ENCODE measurements at places on chromosomes 2 and 18.
A peak's percentile ranks its signal among the peaks of the same experiment; 100 is the strongest.

DNA sequence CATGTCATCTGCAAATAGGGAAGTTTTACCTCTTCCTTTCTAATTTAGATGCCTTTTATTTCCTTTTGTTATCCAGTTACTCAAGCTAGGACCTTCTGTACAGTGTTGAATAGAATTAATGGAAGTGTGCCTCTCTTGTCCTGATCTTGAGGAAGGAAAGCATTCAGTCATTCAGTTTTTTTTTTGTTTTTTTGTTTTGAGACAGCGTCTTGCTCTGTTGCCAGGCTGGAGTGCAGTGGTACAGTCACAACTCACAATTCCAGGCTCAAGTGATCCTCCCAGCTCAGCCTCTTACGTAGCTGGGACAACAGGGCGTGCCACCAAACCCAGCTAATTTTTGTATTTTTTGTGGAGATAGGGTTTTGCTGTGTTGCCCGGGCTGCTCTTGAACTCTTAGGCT is 203.9 kb upstream of the ALPP start:
- peak overlapping the region; percentile 18 for H3K27ac ChIP-seq
- H3K36me3 ChIP-seq = no peaks in the 10 kb centered on the region
- H3K27me3 ChIP-seq = no peaks in the 10 kb centered on the region
- peaks cover 6% of the 10 kb centered on the region for H3K4me1 ChIP-seq

- DNase-seq = no peak
- peaks cover 6% of the 10 kb centered on the region for H3K27me3 ChIP-seq
- H3K27ac ChIP-seq = no peak overlapping the region
- H3K36me3 ChIP-seq = no peaks in the 10 kb centered on the region
- H3K4me3 ChIP-seq = no peak overlapping the region
Measured at GRCh38 chr2:26975656-26976055, 5.2 kb downstream of the MAPRE3 start.

DNA sequence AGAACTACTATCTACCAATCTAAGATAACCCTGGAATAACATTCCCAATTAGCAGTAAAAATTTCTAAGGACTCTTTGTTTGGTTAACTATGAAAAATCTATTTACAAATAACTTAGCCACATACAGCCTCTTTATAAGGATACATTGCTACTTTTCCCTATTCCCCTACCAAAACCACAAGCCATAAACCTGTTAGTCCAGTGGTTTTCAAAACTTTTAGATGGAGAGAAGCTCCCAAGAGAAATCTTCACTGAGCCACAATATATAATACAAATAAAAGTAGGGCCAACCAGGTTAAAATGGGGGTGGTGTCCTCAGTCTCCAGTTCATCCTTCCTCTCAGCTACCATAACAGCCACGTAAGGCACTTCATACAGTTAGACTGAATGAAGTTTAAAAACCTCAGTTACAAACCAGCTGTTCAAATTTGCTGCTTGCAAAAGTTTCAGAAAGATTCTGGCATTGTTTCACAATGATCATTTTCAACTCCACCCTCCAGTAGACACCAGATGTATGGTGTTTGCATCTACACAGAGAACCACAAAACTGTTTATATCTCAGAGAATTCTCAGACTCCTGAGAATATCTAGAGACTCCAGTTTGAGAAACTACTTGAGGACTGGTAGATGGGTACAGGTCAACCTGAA is 26.0 kb downstream of the SOS1 start:
- H3K4me1 ChIP-seq = no peaks in the 10 kb centered on the region
- H3K4me3 ChIP-seq = no peak overlapping the region
- DNase-seq = no peak
- H3K27ac ChIP-seq = no peak overlapping the region

GRCh38 chr2:25655316-25655715 is 18.1 kb downstream of the DTNB start:
- H3K4me1 ChIP-seq = peaks cover 20% of the 10 kb centered on the region
- DNase-seq = no peak
- no peak overlapping the region for H3K27ac ChIP-seq
- H3K36me3 ChIP-seq = no peaks in the 10 kb centered on the region
- no peaks in the 10 kb centered on the region for H3K27me3 ChIP-seq

DNA sequence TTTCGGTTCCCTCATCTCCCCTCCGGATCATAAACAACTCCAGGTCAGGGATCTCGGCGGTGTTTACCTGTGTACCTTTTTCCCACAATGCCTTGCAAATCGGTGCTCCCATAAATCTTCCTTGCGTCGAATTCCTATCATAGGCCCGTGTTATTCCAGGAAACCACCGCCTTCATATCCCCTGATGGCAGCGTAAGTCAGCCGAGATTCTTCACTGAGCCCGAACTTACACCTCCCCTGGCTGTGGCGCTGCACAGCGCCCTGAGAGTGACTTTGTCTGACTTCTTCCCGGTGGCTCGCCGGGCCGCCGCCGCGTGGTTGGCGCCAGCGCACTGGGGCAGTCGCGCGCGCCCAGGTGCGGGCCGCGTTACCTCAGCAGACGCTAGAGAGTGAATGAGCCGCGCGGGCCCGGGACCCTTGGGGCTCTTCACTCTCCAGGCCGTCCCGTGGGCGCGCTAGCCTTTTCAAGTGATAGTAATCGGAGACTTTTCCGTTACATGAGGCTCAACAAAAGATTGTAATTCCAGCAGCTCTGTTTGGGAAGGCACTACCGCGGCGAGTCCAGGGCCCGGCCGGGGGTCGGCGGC is 101.6 kb downstream of the SPTBN1 start:
- H3K27ac ChIP-seq = peak overlapping the region; percentile 99
- no peaks in the 10 kb centered on the region for H3K36me3 ChIP-seq
- no peaks in the 10 kb centered on the region for H3K27me3 ChIP-seq
- peak overlapping the region; percentile 50 for H3K4me3 ChIP-seq
- DNase-seq = peak; percentile 73
- peaks cover 42% of the 10 kb centered on the region for H3K4me1 ChIP-seq

DNA sequence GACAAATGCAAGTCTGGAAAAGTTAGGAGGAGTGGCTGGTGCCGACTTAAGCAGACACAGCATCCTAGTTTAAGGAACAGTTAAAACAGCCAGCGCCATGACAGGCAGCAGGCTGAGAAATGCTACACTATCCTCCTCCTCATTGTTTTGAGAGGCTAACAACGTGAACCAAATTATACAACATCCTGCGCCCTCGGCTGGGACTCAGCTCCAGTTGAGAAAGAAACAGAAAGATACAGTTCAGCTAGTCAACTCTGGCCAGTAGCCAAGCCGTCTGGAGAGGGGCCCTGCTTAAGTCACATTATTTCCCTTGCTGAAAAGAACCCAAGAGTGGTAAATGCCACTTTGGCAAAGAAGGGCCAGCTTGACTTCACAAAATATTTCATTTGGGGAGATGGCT is 90.2 kb downstream of the BCL11A start:
- no peaks in the 10 kb centered on the region for H3K27me3 ChIP-seq
- no peak for DNase-seq
- H3K36me3 ChIP-seq = no peaks in the 10 kb centered on the region
- no peak overlapping the region for H3K27ac ChIP-seq
- no peaks in the 10 kb centered on the region for H3K4me1 ChIP-seq
- no peak overlapping the region for H3K4me3 ChIP-seq

DNA sequence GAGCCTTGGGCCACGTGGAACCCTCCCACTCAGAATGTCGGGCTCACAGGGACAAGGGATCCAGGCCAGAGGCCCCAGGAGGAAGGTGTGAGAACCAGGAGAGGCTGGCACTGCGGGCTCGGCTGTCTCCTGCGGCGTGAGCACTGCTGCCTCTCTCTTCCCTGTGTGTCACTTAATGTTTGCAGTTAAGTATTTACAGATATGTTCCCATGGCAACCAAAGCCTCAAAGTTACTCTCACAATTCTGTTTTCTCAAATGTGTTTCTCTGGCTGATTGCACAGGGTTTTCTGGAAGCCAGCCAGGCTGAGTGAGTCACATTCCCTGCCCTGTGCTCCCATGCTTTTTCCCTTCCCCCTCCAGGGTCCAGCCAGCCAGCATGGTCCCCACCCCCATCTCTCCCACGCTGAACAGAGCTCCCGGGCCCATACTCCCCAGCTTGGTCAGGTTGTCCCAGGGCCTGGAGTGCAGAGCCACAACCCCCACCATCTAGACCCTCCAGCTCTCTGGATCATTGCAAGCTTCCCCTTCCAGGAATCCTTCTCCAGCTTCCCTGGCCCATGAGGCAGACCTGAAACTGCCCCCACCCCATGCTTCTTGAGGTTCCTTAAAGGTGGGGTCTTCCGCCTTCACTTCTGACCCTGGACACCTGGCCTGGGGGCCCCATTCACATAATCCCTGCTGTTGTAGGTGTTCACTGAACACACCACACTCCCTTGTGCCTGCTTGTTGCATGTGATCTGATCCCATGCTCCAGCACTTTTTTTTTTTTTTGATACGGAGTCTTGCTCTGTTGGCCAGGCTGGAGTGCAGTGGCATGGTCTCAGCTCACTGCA is 265.9 kb downstream of the CELF4 start:
- H3K36me3 ChIP-seq = no peaks in the 10 kb centered on the region
- no peak overlapping the region for H3K27ac ChIP-seq
- H3K4me3 ChIP-seq = no peak overlapping the region
- H3K4me1 ChIP-seq = no peaks in the 10 kb centered on the region
- no peaks in the 10 kb centered on the region for H3K27me3 ChIP-seq

GRCh38 chr2:116879650-116880160 is 934.8 kb upstream of the DDX18 start:
- H3K4me1 ChIP-seq = no peaks in the 10 kb centered on the region
- H3K27me3 ChIP-seq = no peaks in the 10 kb centered on the region
- no peak overlapping the region for H3K4me3 ChIP-seq

GRCh38 chr2:72035518-72036172 is 112.0 kb downstream of the CYP26B1 start:
- H3K36me3 ChIP-seq = no peaks in the 10 kb centered on the region
- H3K4me1 ChIP-seq = no peaks in the 10 kb centered on the region
- no peak overlapping the region for H3K4me3 ChIP-seq
- peak; percentile 3 for DNase-seq
- no peaks in the 10 kb centered on the region for H3K27me3 ChIP-seq

- no peaks in the 10 kb centered on the region for H3K4me1 ChIP-seq
- no peaks in the 10 kb centered on the region for H3K36me3 ChIP-seq
- peaks cover 2% of the 10 kb centered on the region for H3K27me3 ChIP-seq
- DNase-seq = no peak
- H3K27ac ChIP-seq = no peak overlapping the region
Measured at GRCh38 chr2:35931626-35932025, 424.0 kb upstream of the CRIM1 start.

- no peak overlapping the region for H3K4me3 ChIP-seq
- H3K36me3 ChIP-seq = no peaks in the 10 kb centered on the region
- H3K27me3 ChIP-seq = no peaks in the 10 kb centered on the region
- no peak for DNase-seq
- H3K27ac ChIP-seq = no peak overlapping the region
- H3K4me1 ChIP-seq = peaks cover 43% of the 10 kb centered on the region
Measured at GRCh38 chr18:11002796-11003195, 146.6 kb downstream of the PIEZO2 start.

- H3K36me3 ChIP-seq = no peaks in the 10 kb centered on the region
- DNase-seq = peak; percentile 17
- H3K4me3 ChIP-seq = no peak overlapping the region
- peaks cover 4% of the 10 kb centered on the region for H3K4me1 ChIP-seq
- H3K27ac ChIP-seq = no peak overlapping the region
Measured at GRCh38 chr2:180322781-180323180, 315.7 kb upstream of the CWC22 start.

- H3K27ac ChIP-seq = no peak overlapping the region
- no peak overlapping the region for H3K4me3 ChIP-seq
- no peaks in the 10 kb centered on the region for H3K36me3 ChIP-seq
- DNase-seq = no peak
- no peaks in the 10 kb centered on the region for H3K27me3 ChIP-seq
- H3K4me1 ChIP-seq = peaks cover 4% of the 10 kb centered on the region
Measured at GRCh38 chr2:43068631-43069517, 157.5 kb downstream of the ZFP36L2 start.

DNA sequence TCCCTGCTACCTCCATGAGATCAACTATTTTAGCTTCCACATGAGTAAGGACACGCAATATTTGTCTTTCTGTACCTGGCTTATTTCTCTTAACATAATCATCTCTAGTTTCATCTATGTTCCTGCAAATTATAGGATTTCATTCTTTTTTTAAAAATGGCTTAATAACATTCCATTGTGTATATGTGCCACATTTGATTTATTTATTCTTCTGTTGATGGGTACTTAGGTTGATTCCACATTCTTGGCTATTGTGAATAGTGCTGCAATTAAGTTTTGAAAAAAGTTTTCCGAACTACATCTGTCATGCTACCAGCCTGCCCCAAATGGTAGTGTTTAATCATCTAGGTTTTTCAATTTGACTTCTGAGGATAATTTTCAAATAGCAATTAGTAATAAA is 36.3 kb downstream of the SPAG16 start:
- no peak for DNase-seq
- H3K27ac ChIP-seq = no peak overlapping the region
- no peaks in the 10 kb centered on the region for H3K4me1 ChIP-seq
- H3K4me3 ChIP-seq = no peak overlapping the region
- H3K36me3 ChIP-seq = no peaks in the 10 kb centered on the region

DNA sequence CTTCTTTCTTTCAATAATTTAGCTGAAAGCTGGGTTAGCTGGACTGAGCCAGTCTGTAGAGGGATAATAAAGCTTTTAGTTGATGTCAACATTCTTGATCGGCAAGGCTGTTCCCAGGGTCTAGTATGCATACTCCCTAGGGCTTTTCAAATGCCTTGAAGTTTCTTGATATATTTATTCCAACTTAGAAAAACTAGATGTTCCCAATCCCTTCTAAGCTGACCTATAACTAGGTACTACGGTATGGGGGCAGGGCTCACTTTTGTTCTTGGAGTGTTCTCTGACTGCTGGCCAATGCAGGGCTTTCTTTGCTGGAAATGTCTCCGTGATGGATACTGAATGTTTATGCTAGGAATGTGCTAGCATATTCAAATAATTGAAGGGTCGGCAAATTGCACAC is 258.6 kb upstream of the TANK start:
- DNase-seq = no peak
- no peak overlapping the region for H3K4me3 ChIP-seq
- no peaks in the 10 kb centered on the region for H3K36me3 ChIP-seq
- no peak overlapping the region for H3K27ac ChIP-seq

DNA sequence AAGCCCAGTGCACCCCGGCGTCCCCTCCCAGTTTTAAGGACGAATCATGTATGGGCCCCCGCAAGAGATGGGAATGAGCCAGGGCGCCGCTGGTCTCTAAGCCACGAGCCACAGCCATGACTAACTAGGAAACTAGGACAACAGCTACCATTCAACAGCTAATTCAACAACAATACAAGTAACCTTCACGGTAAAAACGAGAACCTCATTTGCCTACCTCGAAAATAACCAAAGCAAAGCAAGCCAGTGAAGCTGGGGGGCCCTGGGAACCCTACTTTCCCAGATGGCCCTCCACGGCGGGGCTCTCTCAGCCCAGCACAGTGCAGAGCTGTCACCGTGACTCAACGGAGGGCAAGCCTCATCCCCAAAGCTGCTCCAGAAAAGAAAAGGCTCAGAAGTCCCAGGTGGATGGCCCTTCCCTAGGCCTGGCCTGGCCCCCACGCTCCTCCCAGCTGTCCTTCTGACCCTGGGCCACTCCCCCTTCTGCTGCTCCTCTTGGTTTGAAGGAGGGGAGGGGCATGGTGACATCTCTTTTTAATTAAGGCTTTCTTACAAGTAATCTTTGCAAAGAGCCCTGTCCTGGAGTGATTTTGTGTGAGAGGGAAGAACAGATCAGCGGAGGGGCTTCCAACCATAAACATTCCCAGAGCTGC is 126.3 kb downstream of the HDAC4 start:
- DNase-seq = no peak
- H3K4me3 ChIP-seq = no peak overlapping the region
- H3K27me3 ChIP-seq = no peaks in the 10 kb centered on the region
- H3K4me1 ChIP-seq = no peaks in the 10 kb centered on the region

All from endothelial cell of umbilical vein (primary cell).